ENCODE measurements at places on chromosomes 5 and 9. TPM values are rescaled to one million over a fixed set of nuclear protein-coding genes. Genes with fewer than 3 reads are reported as not detected.

DNA sequence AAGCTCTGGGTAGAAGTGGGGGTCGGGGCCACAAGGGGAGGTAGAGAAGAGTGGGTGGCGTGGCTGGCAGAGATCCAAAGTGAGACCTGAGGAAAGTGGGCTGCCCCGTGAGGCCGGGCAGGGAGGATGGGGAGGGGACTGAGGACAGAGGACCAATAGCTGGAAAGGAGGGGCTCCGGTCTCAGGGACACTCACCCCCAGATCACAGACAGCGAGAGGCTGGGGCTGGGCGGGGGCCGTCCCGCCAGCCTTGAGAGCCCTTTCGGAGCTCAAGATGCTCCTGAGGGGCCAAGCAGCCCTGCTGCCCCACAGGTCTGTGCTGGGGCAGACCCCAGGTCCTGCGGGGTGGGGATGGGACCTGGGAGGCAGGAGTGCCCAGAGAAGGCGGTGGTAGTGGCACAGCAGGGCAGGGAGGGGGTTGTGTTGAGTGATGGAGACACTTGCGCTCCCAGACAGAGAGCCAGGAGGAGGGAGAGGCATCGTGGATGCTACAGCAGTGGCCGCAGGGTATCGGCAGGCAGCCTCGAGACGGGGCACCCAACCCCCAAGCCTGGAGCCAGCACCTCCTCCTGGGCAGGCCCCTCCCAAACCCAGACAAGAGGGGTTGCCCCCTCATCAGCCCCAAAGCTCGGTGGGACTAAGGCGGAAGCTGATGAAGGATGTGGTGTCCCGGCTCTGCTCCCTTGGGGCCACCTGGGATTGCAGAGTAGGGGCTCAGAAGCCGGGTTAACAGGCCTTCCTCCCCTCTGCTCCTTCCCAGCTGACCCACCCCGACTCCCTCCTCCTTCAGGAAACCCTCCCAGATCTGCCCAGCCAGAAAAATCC lies 3.4 kb downstream of the SARDH start:
- DNase-seq: no peak

GRCh38 chr5:4684946-4685345 lies 455.2 kb upstream of the ADAMTS16 start:
- DNase-seq: no peak

DNA sequence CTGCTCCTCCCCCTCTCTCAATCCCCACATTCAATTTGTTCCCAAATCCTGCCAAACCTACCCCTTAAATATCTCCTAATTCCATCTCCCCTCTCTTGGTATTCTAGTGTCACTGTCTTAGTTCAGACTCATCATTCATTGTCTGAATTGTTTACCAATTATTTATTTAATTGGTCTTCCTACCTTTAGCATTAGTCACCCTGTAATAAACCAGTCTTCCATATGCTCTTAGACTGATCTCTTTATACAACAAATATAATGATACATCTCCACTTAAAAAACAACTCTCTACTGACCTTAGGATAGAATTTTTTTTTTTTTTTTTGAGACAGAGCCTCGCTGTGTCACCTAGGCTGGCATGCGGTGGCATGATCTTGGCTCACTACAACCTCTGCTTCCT lies 51.4 kb downstream of the RFK start:
- no peak for DNase-seq

Gene IL9
- not detected for total RNA-seq

Gene SMAD5
- 50.6 TPM for total RNA-seq

GRCh38 chr5:59330680-59331079 lies 562.8 kb downstream of the PDE4D start:
- no peak for DNase-seq

GRCh38 chr5:120779674-120780073 lies 315.6 kb downstream of the PRR16 start:
- DNase-seq: no peak

GRCh38 chr9:131116281-131117120 lies 8.9 kb upstream of the NUP214 start:
- DNase-seq: peak; percentile 54

Gene ANKDD1B
- total RNA-seq: 0.70 TPM

Gene AFAP1L1
- total RNA-seq: 274 TPM

- DNase-seq: peak; percentile 29
Measured at GRCh38 chr9:126965541-126966428, 51.2 kb downstream of the RALGPS1 start.

DNA sequence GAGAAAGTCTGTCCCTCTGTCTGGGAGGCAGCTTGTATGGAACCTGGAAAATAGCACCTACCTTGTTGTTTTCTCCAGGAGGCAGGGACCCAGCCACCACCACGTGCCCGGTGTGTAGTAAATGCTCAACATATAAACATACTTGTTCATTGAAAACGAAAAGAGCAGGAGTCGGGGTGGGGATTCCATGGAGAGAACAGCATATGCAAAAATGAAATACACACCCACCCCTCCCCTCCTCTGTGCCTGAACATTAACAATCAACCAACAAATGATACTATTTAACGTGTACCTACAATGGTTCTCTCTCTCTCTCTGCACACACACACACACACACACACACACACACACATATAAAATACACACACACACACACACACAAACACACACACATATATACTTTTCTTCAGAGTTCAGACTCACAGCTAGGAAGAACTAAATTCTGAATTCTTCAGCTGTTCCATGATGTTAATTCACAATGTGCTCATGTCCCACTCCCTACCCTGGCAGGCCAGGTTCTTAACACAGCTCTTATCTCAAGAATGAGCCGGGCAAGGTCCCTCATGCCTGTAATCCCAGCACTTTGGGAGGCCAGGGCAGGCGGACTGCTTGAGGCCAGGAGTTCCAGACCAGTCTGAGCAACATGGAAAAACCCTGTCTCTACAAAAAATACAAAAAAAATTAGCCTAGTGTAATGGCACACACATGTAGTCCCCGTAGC lies 16.3 kb upstream of the DENND1A start:
- DNase-seq: no peak

GRCh38 chr5:37247036-37247435 lies 2.1 kb downstream of the CPLANE1 start:
- DNase-seq: no peak

- no peak for DNase-seq
Measured at GRCh38 chr5:142934051-142934762, 164.0 kb downstream of the ARHGAP26 start.

GRCh38 chr9:136129176-136129575 lies 10.5 kb upstream of the TMEM250 start:
- no peak for DNase-seq

- no peak for DNase-seq
Measured at GRCh38 chr9:9341203-9341602, 1271.6 kb downstream of the PTPRD start.

DNA sequence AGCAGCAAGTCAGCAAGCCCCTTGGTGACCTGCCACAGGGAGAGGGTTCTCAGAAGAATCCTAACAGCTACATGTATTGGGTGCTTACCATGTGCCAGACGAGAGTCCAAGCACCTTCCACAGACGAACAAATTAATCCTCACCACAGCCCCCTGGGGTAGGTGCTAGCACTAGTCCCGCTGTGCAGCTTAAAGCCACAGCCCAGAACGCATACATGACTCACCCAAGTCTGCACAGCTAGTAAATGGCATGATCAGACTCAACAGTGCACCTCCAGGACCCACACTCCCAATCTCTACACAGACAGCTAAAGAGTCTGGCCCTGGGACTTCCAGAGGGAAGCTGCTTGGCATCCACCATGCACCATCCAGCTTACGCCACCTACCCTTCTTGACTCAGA lies 111.5 kb downstream of the PAX5 start:
- no peak for DNase-seq

DNA sequence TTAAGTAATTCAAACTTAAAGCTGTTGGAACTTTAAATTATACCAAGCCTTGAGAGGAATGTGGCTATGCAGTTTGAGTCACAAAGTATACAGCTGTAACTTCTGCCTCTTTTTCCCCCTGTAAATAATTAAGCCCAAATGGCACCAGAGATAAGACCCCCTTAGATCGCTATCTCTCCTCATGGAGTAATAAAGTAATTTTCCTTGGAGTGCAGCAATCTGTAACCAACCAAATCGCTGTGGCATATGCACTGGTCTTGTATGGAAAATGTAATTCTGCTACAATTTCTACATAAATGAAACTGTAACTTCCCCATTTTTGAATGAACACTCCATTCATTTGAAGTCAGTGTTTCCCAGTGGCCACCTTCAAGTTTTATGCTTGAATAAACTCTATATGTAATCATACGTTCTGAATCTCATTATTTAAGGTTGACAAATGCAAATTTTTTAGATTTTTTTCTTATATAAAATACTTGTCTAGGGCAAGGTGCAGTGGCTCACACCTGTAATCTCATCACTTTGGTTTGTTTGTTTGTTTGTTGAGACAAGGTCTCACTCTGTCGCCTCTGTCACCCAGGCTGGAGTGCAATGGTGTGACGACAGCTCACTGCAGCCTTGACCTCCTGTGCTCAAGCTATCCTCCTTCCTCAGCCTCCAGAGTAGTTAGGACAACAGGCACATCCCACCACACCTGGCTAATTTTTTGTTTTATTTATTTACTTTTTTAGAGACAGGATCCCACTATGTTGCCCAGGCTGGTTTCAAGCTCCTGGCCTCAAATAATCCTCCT lies 12.3 kb downstream of the SUSD1 start:
- DNase-seq: no peak

DNA sequence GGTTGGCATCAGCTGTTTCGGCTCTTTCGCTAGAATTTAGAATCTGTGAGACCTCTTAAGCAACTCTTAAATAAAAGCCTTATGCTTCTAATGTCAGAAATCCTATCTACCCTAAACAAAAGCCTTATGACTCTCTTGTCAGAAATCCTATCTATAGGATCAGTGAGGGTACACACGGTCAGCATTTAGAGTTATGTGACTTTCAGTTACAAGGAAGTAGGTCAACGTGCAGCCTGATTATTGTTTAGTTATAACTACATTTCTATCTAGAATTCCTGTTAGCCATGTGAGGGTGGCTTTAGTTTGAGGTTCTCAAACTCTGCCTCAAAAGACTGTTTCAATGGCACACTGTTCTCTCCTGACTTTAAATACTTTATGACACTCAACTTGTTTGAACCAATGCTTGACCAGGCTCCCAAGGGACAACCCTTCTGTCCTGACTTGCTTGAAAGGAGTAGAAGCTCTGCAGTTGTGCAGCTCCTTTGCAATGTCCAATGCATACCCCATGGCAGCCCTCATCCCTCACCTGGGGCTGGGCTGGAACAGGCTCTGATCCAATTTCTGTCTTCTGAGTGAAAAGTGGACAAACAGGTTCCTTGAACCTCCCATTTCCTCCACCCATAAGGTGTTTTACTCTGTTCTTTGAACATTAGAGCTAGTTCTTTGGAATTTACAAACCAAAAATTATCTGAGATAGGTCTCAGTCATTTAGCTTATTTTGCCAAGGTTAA lies 251.6 kb upstream of the PIK3R1 start:
- no peak for DNase-seq

DNA sequence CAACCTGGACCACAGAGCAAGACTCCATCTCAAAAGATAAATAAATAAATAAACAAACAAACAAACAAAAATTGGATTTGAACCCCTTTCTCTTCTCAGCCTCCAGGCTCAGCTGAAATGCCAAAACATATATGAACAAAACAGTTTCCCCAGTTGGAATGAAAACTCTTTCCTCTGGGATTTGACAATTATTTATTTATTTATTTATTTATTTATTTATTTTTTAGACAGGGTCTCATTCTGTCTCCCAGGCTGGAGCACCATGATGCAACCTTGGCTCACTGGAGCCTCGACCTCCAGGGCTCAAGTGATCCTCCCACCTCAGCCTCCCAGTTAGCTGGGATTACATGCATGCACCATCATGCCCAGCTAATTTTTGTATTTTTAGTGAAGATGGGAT lies 6.0 kb upstream of the STXBP1 start:
- DNase-seq: no peak

Gene GPRIN1
- total RNA-seq: 13.1 TPM

DNA sequence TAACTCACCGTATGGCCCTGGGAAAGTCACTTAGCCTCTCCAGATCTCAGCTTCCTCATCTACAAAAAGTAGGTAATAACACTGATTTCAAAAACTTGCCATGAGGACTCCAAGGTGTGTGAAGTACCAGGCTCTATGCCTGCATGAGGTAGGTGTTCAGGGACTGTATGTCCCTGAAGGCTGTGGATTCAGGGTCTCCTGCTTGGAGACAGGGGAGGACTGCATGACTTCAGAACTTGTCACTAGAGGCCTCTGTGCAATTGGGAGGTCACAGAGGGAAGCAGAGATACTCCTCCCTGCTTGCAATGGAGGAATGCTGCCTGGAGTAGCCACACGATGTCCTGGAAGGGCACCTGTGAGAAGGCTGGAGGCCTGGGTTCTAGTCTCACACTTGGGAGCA lies 2.2 kb downstream of the PDGFRB start:
- DNase-seq: no peak

- no peak for DNase-seq
Measured at GRCh38 chr9:134057751-134058701, 9.8 kb downstream of the BRD3 start.

DNA sequence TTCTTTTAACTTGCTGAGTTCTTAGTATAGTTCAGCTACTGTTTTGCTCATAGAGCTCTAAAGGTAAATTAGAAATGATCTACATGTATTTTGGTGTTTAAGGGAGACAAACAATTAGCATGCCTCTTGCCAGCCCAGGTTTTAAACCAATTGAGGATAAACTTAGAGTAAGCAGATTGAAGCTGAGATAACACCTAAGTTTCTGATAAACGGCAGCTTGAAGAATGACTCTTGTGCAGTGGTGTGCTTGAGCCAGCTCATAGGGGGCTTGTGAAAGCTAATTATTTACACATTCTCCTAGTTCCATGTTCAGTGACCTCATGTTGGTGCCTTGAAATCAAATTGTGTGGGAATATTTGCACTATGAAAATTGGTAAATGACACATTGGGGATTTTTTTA lies 193.0 kb downstream of the PRR16 start:
- no peak for DNase-seq

GRCh38 chr5:92886751-92887150 lies 694.3 kb downstream of the NR2F1-AS1 start:
- no peak for DNase-seq

DNA sequence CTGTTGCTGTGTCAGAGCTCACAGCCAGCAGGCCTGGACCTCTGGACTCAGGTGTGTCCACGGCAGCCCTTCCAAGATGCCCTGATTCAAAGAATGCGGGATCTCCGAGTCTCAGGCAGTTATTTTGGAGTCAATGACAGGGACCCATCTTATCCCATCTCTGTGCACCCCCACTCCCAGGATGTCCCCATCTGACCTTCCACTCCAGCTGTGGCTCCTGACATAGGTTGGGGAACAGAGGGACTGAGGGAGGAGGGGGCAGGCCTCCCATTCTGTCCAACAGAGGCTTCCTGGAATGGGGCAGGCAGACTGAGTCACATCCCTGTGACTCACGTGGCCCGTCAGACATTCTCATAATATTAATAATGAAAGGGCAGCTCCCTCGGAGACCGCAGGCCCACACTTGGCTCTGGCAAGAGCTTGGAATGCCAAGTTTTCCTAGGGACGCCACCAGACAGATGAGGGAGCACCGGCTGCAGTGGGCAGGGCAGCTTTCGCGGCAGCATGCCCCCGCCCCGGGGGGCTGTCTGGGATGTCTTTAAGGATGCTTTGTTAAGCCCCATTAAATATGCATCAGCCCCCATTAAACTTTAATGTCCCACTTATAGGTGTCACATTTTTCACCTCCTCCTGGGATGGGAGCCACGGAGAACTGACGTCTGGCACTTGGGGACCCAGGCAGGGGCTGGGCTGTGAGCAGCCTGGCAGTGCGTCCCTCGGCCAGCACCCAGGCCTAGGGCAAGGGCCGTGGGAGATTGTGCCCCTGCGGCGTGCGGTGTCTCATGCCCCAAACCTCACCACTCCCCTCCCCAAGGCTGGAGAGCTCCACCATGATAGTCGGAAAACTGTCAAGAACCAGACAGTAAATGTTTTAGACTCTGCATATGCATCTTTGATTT lies 23.6 kb upstream of the FIBCD1 start:
- DNase-seq: peak; percentile 72

- peak; percentile 70 for DNase-seq
Measured at GRCh38 chr9:110742741-110743371, 74.3 kb downstream of the MUSK start.

Gene MAMDC2
- 16.0 TPM for total RNA-seq

Measured in glomerular endothelial cell (primary cell).